ENCODE measurements at places on chromosomes 12 and 14.

DNA sequence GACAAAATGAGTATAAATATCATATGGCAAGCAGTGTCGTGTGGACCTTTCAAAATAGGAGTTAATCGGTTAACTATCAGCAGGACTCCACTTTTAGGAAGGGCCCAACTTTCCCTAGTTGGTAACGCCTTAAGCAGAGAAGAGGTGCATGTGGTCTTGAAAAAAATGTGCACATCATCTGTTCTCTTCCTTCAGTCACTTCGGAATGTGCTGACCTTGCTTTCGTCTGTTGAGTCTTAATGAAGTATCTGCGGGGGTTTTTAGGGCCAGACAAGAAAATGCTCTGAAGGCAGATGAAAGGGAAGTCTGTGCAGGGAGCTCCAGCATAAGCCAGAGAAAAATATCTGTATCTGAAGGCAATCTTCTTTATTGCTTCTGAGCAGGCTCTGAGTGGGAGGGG, 185.2 kb downstream of the AEBP2 start:
- no peak for DNase-seq

- DNase-seq: no peak
Observed at GRCh38 chr12:27689558-27690180, 6.6 kb upstream of the REP15 start.

DNA sequence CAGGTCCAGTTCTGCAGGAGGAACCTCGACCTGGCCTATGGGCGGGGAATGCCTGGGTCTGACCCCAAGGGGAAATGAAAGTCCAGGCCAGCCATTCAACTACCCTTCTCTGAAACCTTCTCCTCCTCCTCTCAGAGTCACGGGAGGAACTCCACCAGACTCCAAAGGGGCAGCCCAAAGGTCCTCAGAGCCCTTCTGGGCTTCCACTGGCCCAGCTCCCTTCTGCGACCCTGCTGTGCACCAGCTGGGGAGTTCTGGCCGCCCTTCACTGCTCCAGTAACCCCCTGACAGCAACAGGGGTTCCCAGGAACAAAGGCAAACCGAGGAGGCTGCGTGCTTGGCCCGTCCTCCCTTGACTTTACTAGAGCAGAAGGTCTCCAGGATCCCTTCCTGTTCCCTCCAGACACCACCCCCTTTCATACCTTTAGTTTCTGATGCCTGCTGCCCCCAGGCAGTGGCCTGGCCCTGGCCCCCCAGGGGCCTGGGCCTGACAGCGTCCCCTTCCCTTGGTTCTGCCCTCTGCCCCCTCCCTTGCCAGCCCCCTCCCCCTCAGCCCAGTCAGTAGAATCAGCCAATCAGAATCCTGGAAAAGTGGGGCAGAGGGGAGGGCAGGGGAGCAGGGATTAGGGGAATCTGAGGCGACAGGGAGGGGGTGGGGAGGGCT, 850 bp upstream of the ZNF385A start:
- no peak for DNase-seq

GRCh38 chr14:54282849-54283248, 114.0 kb upstream of the CDKN3 start:
- no peak for DNase-seq

- DNase-seq: no peak
Observed at GRCh38 chr12:5723711-5724252, 221.3 kb downstream of the ANO2 start.

DNA sequence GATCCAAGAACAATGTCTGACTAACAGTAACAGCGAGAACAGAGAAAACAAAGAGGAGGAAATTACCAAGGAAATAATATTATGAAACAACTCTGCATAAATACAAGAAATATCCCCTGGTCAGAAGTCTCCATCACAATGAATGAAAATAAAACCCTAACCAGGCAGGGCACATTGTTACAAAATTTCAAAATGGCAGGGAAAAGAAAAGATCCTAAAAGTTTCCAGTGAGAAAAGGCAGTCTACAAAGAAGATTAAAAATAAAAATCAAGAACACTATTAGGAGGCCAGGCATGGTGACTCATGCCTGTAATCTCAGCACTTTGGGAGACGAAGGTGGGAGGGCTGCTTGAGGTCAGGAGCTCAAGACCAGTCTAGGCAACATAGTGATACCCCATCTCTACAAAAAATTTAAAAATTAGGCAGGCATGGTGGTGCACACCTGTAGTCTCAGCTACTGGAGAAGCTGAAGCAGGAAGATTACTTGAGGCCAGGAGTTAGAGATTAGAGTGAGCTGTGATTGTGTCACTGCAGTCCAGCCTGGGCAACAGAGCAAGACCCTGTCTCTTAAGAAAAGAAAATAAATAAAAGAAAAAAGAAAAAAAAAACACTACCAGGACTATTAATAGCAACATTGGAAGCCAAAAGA, 47.8 kb downstream of the FERMT2 start:
- no peak for DNase-seq

GRCh38 chr14:22598896-22599244, 770 bp downstream of the ABHD4 start:
- no peak for DNase-seq

- no peak for DNase-seq
Observed at GRCh38 chr12:58295268-58295667, 353.9 kb downstream of the ATP23 start.

DNA sequence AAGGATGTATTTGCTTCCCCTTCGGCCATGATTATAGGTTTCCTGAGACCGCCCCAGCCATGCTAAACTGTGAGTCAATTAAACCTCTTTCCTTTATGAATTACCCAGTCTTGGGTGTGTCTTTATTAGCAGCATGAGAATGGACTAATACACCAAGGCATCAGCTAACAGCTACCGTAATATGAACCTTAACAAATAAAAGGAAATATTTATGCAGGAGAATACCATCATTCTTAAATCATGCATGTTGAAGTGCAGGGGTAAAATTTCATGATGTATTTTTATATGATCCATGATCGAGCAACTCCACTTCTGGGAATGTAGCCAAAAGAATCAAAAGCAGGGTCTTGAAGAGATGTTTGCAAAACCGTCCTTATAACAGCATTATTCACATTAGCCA, 379.0 kb downstream of the NPAS3 start:
- no peak for DNase-seq

GRCh38 chr14:85439696-85440328, 90.1 kb upstream of the FLRT2 start:
- DNase-seq: no peak

DNA sequence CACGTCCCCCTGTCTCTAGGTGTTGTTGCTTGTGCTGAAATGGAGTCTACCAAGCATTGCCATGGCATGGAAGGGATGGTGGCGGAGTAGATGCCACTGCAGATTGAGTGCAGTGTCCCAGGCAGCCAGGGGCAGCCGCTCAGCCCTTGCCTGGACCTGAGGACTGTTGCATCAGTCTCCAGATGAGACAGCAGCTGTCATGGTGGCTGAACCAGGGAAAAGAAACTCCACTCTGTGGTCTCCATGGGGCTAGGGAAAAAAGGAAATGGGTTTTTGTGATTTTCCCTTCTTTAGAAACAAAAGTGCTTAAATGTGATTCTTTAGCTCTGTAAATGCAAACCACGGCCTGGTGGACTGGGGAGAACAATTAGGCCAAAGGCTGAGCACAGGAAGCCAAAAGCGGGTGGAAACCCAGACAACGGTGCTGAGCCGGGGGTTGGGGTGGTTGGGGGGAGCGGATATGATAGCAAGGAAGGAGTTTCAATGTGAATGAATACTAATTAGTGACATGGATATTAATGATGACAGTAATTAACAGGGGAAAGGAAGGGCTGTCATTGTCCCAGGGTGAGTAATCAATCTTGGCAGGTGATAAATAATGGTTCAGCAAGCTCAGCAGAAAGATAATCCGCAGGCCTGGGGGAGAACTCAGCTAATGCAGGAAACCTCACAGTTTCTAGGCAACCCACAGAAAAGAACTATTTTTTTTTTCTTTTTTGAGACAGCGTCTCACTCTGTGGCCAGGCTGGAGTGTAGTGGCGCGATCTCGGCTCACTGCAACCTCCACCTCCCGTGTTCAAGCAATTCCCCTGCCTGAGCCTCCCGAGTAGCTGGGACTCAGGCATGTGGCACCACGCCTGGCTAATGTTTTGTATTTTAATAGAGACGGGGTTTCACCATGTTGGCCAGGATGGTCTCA, 442.6 kb downstream of the DPF3 start:
- DNase-seq: no peak

DNA sequence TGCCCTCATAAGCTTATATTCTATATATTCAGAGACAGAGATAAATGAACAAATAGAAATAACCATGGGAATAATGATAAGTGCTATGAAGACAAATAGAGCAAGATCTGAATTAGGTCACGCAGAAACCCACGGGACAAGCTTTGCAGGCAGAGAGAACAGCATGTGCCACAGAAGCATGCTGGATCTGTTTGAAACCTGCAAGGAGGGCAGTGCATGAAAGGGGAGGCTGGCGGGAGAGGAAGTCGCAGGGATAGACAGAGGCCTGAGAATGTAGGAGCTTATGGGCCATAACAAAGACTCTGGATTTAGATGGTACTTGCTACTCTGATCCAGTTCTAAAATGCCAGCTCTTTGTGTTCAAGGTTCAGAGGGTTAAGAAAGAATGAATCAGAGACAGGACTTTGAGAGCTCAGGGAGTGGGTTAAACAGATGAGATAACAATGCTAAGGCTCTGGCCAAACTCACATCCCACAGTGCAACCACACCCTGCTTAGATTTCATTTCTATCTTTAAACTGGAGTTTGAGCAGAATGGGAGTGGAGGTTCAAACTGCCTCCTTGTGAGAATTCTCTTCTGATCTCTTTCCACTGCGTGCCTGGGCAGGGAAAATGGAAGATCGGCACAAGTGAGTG, 49.2 kb upstream of the PPP1R12A start:
- DNase-seq: no peak

- DNase-seq: no peak
Observed at GRCh38 chr12:62931477-62931876, 3.5 kb downstream of the PPM1H start.

- DNase-seq: no peak
Observed at GRCh38 chr12:24256684-24257083, 307.2 kb upstream of the SOX5 start.

GRCh38 chr12:80590085-80590484, 117.3 kb upstream of the MYF6 start:
- no peak for DNase-seq

- no peak for DNase-seq
Observed at GRCh38 chr12:92141591-92142121, 4.0 kb downstream of the BTG1 start.

DNA sequence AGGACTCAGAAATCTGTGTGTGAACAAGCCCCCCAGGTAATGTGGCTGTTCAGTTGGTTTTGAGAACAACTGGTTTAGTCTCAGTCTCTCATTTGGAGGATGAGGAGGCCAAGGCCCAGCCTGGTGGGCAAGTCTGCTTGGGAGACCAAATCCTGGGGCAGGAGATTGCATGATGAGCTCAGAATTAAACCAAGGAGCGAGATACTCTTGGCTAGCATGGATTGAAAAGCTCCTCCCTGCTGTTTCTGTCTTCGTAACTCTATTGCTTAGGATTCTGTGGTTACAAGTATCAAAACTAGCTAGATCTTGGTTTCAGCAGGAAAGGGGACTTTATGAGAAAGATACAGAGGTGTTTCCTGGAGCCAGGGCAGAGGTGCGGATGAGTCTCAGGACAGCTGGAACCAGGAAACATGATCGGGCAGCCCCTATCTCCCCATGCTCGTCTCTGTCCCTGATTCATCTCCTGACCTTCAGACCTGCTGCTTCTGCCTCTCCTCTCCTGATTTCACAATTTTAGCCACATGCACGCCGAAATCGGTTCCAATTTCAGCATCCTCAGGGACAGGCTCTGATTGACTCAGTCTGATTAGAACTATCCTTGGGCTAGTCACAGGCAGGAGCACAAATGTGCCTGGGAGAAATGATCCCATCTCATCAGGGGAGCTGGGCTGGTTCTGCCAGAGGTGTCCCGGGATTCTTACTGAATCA, 40.2 kb upstream of the RIN3 start:
- DNase-seq: no peak

DNA sequence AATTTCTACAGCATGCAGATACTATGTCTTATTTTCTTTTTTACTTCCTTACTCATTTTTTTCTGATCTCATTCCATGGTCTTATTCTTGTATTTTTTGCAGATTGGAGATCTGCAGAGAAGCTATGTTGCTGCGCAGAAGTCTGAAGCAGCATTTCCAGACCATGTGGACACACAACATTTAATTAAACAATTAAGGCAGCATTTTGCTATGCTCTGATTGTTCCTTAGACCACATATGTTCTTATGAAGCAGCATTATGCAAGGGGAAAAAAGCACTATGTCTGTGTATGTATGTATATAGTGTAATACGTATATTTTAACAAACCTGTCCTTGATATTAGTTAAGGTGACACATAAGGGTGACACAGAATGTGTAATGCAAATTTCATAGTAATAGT, 52.7 kb downstream of the TTC8 start:
- no peak for DNase-seq

GRCh38 chr12:115988625-115989563, 288.6 kb downstream of the MED13L start:
- DNase-seq: no peak

DNA sequence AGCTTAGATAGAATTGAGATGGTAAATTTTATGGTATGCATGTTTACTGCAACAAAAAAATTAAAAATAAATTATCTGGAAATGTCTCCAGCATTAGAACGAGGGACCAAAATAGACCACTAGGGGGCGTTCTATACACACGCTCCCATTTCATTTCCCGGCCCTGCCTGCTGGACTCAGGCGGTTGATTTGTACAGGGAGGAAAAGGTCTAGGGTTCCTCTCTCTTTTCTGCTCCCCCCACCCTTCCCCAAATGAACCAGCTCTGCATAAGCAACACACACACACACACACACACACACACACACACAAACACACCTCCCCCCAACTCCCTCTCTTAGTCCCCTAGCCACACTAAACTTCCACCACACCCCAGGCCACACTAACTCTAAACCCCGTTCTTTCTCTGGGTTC, 7.8 kb upstream of the DTX1 start:
- peak; percentile 70 for DNase-seq

- DNase-seq: no peak
Observed at GRCh38 chr12:72089678-72090077, 151.0 kb downstream of the TPH2 start.

- DNase-seq: no peak
Observed at GRCh38 chr14:101185073-101185835, 281.7 kb upstream of the RTL1 start.

- peak; percentile 37 for DNase-seq
Observed at GRCh38 chr12:113912760-113913329, 53.3 kb downstream of the RBM19 start.
